HFFc6 (cell line): ENCODE measurements at places on chromosomes 2 and 18. TPM values are rescaled to one million over a fixed set of nuclear protein-coding genes. Genes with fewer than 3 reads are reported as not detected.

DNA sequence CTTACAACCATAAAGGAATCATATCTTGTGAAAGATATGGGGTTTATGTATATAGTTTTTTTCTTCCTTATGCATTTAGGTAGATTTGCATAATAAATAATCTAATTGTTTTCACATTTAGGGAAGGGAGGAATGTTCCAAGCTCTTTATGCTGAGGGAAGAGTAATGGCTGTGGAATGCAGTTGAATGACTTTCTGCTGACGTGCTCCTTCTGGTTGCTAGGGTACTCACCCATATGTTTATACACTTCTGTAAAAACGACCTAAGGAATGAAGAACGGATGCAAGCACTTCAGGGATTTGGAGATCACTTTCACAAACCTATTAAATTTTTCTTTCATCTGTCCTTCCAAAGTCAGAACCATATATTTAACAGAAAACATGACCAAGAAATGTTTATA is 29.2 kb upstream of the PPP4R1 start:
- no peaks in the 10 kb centered on the region; the same call in 1 of the 2 replicates for H3K27me3 ChIP-seq
- no peaks in the 10 kb centered on the region for H3K36me3 ChIP-seq
- peak; percentile 95 for DNase-seq
- H3K27ac ChIP-seq, result peak overlapping the region; percentile 95
- peaks cover 71% of the 10 kb centered on the region for H3K4me1 ChIP-seq
- peak overlapping the region; percentile 66 for H3K4me3 ChIP-seq

DNA sequence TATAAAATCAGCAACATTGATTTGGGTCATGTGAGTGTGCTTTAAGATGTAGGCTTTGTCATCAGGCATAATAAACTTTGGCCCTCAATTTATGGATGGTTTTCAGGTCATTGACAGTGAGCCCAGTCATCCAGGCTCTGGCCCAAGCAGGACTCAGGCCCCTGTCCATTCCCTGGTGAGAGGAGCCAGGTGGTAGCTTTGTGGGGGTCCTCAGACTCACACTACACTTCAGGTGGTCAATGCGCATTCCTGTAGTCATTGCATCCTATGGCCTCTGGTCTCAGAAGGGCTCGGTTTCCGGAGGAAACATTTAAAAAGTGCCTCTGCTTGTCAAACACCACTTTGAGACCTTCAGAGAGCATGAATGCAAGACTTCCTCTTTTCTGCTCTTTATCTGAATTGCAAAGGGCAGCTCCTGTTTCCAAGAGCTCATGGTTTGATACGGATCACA is 20.2 kb downstream of the LGALSL start:
- no peaks in the 10 kb centered on the region for H3K36me3 ChIP-seq
- no peak overlapping the region for H3K27ac ChIP-seq
- no peak for DNase-seq
- no peak overlapping the region for H3K4me3 ChIP-seq
- H3K27me3 ChIP-seq, result peaks cover 55% of the 10 kb centered on the region

- peak overlapping the region; percentile 38; the same call in 1 of the 2 replicates for H3K4me3 ChIP-seq
- H3K36me3 ChIP-seq, result peaks cover 15% of the 10 kb centered on the region
- no peak for DNase-seq
- H3K27me3 ChIP-seq, result no peaks in the 10 kb centered on the region; the same call in 1 of the 2 replicates
- H3K27ac ChIP-seq, result peak overlapping the region; percentile 66
Measured at GRCh38 chr2:74424139-74424992, 2.8 kb downstream of the WDR54 start.

GRCh38 chr18:48634491-48634890 is 95.7 kb downstream of the CTIF start:
- H3K27ac ChIP-seq, result no peak overlapping the region
- H3K27me3 ChIP-seq, result peaks cover 5% of the 10 kb centered on the region
- H3K4me1 ChIP-seq, result peaks cover 29% of the 10 kb centered on the region
- no peak for DNase-seq

- peaks cover under 1% of the 10 kb centered on the region; the same call in 1 of the 2 replicates for H3K4me1 ChIP-seq
- no peak overlapping the region for H3K4me3 ChIP-seq
- H3K27me3 ChIP-seq, result peaks cover 14% of the 10 kb centered on the region
- no peak overlapping the region for H3K27ac ChIP-seq
- H3K36me3 ChIP-seq, result no peaks in the 10 kb centered on the region
- no peak for DNase-seq
Measured at GRCh38 chr18:35508030-35508429, 10.3 kb upstream of the INO80C start.

- peaks cover 6% of the 10 kb centered on the region; the same call in 1 of the 2 replicates for H3K36me3 ChIP-seq
- no peaks in the 10 kb centered on the region; the same call in none of the 2 replicates for H3K27me3 ChIP-seq
- peak overlapping the region; percentile 90 for H3K27ac ChIP-seq
- DNase-seq, result no peak
- H3K4me3 ChIP-seq, result peak overlapping the region; percentile 99
Measured at GRCh38 chr2:169573974-169574299, 272 bp upstream of the FASTKD1 start.

The ALMS1 gene
- 7.0 to 9.2 TPM (median 8.4 TPM) in 3 replicates for total RNA-seq

The OR6B2 gene
- not detected in 3 replicates for total RNA-seq
